ENCODE measurements at places on chromosomes 11 and 22. TPM values are rescaled to one million over a fixed set of nuclear protein-coding genes. Genes with fewer than 3 reads are reported as not detected.

Gene CLDN5
- not detected for total RNA-seq

Gene DHCR7
- total RNA-seq = 47.8 TPM

Gene FLRT1
- 0.05 TPM for total RNA-seq

Gene GUCY1A2
- total RNA-seq = 0.08 TPM

Gene KCNE3
- not detected for total RNA-seq

Gene ART1
- total RNA-seq = 0.10 TPM

Gene LRRC74B
- total RNA-seq = not detected

Gene MAP6
- 1.4 TPM for total RNA-seq

Gene MAJIN
- not detected for total RNA-seq

Gene CAT
- 35.4 TPM for total RNA-seq

Gene PDGFD
- 5.9 TPM for total RNA-seq

Gene BARX2
- total RNA-seq = not detected

Gene SCUBE2
- 0.29 TPM for total RNA-seq

Gene LRP5
- 55.0 TPM for total RNA-seq

Gene MED15
- total RNA-seq = 64.5 TPM

Gene SLC6A5
- total RNA-seq = not detected

Gene MMP8
- not detected for total RNA-seq

Gene OR10G8
- not detected for total RNA-seq

Gene ANGPTL5
- 0.14 TPM for total RNA-seq

Gene BIRC2
- 30.0 TPM for total RNA-seq

Gene DGCR8
- 18.9 TPM for total RNA-seq

Gene VSIG10L2
- total RNA-seq = not detected

Gene MS4A15
- total RNA-seq = not detected

Gene APOA4
- total RNA-seq = not detected

Gene SLC1A2
- 0.08 TPM for total RNA-seq

Gene MFNG
- total RNA-seq = 1.1 TPM

Gene FJX1
- total RNA-seq = 29.1 TPM
